ENCODE measurements at places on chromosomes 3 and 15.

DNA sequence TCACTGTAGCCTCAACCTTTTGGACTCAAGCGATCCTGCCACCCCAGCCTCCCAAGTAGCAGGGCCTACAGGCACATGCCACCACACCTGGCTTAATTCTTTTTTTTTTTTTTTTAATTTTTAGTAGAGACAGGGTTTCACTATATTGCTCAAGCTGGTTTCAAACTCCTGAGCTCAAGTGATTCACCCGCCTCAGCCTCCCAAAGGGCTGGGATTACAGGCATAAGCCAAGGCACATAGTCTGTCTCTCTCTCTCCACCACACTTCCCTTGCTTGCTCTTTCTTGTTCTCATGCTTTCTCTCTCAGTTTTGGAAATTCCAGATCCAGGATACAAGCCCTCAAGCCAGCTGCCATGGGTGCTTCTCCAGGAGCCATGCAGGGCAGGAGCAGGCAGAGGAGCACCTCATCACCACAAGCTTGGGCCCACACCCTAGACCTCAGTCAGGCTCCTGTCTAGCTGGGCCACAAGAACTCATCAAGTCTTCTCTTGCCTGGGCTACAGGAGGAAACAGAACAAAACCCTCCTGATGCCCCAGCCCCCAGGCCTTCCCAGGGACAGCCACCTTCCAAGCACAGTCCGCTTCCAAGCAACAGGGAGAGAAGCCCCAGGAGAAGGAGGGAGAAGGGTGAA is 145.3 kb upstream of the LPP start:
- DNase-seq: no peak

GRCh38 chr3:13123765-13124164 is 50.5 kb upstream of the IQSEC1 start:
- DNase-seq: no peak

DNA sequence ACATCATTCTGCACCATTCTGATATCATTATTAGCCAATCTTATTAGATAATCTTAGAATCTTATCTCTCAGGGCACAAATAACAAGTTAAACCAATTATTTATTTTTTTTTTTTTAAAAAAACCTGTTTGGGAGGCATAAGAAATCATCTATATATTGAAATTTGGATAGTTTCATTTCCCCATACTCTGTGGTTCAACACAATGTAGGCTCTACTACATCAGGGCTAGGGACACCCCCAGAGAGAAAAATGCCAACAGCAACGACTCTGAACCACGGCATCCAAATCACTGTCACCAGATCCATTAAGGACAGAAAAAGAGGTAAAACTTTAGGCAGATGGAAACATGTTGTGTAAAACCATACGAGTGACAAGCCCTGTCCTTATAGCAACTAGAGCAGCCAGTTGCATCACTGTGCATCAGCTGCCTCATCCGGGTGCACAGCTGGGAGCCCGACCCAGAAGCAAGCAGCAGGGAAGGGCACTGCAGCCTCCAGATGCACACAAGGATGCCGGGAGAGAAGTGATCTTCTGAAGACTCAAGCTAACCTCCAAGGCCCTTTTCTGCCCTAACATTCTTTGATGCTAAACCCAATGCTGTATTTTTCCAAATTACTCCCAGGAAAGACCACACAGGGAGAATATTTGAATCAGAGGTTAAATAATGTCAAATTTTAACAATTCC is 381.1 kb downstream of the CTNNB1 start:
- no peak for DNase-seq

GRCh38 chr3:108662142-108662738 is 72.7 kb downstream of the DZIP3 start:
- DNase-seq: peak; percentile 35

DNA sequence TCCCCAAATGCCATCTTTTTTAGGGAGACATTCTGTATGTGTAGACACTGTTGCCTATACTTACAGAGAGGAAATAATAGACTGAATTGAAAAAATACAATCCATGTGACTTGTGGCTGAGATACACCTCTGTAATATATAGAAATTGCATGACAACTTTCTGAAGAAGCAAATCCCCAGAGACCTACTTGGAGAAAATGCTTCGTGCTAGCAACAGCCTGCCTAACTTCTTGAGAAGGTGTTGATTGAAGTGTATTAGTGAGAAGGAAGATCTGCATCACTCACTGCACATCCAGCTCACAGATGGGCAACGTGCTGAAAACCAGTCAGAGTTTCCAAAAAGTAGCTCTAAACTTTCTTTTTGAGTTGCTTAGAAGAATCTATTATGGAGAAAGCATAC is 404.1 kb downstream of the EPHB1 start:
- DNase-seq: no peak

DNA sequence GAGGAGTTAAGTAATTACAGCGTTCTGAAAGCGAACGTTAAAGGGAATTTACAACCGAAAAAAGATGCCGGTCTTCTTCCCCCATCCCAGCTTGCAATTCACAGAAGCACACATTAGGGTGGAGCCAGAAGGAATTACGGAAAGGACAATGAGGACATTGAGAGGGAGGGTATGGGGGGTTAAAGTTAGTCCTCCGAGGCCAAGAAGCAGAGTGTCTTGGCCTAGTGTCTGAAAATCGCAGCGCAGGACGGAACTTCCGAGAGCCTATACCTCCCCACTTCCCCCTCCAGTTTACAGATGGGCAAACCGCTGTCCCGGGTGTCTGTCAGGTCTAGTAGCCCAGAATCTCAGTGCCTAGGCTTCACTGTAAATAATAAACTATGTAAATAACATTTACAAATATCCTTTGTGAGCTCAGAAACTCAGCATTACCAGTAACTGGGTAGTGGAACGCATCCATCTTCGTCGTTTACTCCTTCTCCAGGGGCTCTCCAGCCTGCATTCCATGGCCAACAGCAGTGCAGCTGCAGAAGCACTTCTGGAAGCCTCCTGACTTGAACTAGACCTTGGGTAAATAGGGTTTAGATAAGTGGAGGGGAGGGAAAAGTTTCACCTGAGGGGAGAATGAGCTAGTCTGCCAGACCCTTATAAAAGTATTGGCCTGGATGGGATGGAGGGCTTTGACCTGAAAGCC is 922 bp downstream of the ADPRH start:
- no peak for DNase-seq

DNA sequence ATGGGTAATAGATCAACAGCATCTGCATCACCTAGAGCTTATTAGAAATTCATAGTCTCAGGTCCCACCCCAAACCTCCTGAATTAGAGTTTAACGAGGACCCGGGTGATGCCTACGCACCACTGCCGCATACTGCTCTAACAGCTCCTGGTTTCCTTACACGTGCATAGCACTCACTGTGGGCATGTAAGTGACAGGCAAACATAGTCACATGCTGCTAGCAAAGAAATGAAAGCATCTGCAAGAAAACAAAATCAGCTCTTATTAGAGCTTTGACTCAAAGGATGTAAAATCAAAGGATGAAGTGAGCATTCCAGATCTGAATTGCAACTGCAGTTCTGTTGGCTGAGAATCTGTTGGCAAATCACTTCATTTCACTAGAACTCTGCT is 19.1 kb upstream of the RIOX2 start:
- no peak for DNase-seq

DNA sequence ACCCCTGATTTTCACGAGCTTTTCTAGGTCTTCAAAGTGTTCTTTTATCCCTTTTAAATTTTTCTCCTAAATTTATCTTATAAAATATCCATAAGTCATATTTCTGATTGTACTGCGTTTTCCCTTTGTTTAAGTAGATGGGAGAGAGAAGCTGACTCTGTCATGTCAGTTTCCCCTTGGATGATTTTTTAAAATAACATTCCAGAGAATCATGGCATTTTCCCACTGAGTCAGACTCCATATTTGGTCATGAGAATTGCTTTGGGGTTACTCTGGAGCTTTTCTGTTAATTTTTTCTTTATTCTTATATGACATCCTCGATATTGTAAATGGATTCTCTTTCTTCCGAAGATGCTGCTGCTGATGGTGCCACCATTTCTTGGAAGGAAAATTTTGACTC is 28.6 kb upstream of the UMPS start:
- DNase-seq: no peak

DNA sequence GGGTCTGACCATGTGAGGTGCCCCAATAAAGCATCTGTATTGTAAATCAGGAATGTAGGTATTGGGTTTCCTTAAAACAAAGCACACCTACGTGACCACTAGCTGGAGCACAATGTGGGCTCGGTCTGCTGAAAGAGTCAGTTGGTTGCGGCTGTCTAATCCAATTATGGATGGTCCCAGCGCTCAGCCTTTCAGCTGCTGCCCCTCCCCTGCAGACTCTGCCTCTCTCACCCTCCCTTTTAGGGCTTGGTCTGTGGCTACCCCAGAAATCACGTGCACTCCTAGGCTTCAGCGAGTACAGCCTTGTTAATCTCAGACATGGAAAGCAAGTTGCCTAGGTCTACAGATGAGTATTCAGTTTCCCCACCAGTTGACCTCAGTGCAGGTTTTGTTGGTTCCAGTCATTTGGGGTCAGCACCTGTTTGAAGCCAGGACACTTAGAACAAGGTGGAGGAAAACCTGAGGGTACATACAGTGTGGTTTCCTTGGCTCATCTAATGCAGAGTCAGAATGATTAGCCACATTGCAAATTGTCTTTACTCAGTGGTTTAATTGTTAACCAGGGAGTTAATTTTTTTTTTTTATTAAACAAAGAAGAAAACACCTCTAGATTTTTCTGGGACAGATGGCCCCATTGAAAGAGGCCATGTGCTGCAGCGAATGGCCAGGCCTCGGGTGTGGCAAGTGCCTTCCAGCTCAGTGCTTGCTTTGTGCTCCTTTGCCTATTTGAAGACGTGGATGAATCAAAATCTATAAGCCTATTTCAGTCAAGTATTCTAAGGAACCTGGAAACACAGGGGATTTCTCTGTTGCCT is 137.7 kb downstream of the IGF1R start:
- no peak for DNase-seq

DNA sequence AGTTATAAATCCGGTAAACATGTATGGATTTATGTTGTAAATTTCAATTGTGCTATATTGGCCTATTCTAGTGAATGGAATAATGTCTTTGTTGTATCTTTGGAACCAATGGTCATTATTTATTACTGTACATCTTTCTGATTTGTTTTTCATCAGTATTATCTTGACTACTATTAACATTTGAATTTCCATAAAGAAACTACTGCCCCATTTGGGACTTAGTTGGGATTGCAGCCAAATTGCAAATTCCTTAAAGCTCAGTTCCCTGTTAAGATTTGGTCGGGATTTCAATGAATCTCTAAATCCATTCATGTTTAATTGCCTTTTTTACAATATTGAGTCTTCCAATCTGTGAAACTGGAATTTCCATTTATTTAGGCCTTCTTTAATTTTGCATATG is 822.4 kb upstream of the CADM2 start:
- DNase-seq: no peak

Measured in activated CD4-positive, alpha-beta T cell treated with anti-CD3 and anti-CD28 coated beads for 4 hours (primary cell).